ENCODE measurements at places on chromosomes 13 and 19. TPM values are rescaled to one million over a fixed set of nuclear protein-coding genes. Genes with fewer than 3 reads are reported as not detected.

The NLRP4 gene
- not detected for total RNA-seq

The VSIG10L gene
- 1.0 TPM for total RNA-seq

The NHLRC3 gene
- total RNA-seq = 23.4 TPM

The EBI3 gene
- 8.5 TPM for total RNA-seq

The ACTMAP gene
- 2.2 TPM for total RNA-seq

The SEMA6B gene
- total RNA-seq = 7.1 TPM

The PRR19 gene
- total RNA-seq = 1.7 TPM

The LILRB1 gene
- total RNA-seq = 20.2 TPM

The TICAM1 gene
- total RNA-seq = 12.0 TPM

The KIR3DL1 gene
- total RNA-seq = not detected

The TPRX1 gene
- total RNA-seq = not detected

The SULT2B1 gene
- 0.22 TPM for total RNA-seq

The LRRC63 gene
- not detected for total RNA-seq

The KLF5 gene
- 10.3 TPM for total RNA-seq

The CASP14 gene
- not detected for total RNA-seq

GRCh38 chr13:111480976-111481375, 160.5 kb downstream of the TEX29 start:
- DNase-seq = peak; percentile 28
- no peaks in the 10 kb centered on the region for H3K4me1 ChIP-seq
- no peak overlapping the region for H3K27ac ChIP-seq
- no peaks in the 10 kb centered on the region for H3K36me3 ChIP-seq

DNA sequence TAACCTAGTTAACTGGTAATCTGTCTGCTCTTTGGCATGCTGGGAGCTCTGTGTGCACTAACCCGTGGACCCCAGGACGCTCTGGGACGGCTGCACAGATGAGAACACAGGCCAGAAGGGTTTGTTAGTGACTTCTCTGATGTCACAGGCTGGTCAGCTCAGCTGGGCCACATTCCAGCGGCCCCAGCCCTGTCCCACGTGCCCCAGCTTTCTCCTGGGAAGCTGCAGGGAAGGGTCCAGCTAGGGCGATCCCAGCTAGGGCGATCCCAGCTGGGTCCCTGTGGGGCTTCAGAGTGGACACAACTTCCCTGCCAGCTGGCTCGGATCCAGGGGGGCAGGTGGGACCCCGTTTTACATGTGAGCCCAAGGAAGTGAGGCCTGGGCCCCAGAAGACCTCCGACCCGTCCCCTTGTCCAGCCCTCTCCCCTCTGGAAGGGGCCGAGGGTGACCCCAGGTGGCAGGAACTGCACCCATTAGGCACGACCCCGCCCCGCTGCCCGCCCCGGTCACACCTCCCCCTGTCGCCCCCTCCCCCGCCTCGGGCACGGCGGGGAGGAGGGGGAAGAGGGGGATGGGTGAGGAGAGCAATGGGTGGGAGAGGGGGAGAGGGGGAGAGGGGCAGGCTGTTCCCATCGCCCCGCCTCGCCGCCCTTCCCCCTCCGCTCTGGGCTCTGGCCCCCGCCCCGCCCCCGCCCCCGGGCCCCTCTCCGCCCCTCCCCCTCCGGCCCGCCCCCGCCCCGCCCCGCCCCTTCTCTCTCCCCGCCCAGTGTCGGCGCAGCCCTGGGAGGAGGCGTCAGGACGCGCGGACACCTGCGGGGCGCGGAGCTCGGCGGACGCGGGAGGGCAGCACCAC, 75.2 kb upstream of the MCF2L start:
- H3K4me1 ChIP-seq = peaks cover 15% of the 10 kb centered on the region
- peak overlapping the region; percentile 56 for H3K4me3 ChIP-seq

- no peak overlapping the region for H3K27ac ChIP-seq
- no peak for DNase-seq
- H3K4me3 ChIP-seq = no peak overlapping the region
- no peaks in the 10 kb centered on the region for H3K36me3 ChIP-seq
- no peaks in the 10 kb centered on the region for H3K27me3 ChIP-seq
- H3K4me1 ChIP-seq = no peaks in the 10 kb centered on the region
These were observed 11.6 kb downstream of the CLDN10 start for GRCh38 chr13:95564091-95564490.

DNA sequence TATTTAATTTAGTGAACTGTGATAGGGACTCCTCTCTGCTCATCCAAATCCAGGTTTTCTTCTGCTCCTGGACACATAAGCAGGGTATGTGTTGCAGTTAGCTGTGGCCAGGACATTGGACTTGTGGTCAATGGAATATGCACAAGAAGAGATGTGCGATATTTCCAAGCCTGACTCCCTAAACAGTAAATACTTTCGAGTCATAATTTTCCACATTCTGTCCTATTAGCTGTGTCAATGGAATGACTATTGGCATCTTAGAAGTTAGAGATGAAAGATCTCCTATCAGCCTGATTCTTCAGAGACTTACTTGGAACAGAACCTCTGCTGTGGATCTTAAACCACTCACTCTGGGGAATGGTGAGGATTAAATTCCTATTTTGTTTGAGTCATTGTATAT, 771.0 kb downstream of the EFNB2 start:
- no peaks in the 10 kb centered on the region for H3K4me1 ChIP-seq
- DNase-seq = no peak
- H3K4me3 ChIP-seq = no peak overlapping the region
- H3K27ac ChIP-seq = no peak overlapping the region
- no peaks in the 10 kb centered on the region for H3K36me3 ChIP-seq

GRCh38 chr19:1266129-1266915, 2.8 kb upstream of the CIRBP start:
- H3K36me3 ChIP-seq = peaks cover 8% of the 10 kb centered on the region
- H3K4me3 ChIP-seq = no peak overlapping the region
- DNase-seq = peak; percentile 87
- H3K4me1 ChIP-seq = peaks cover 68% of the 10 kb centered on the region
- H3K27ac ChIP-seq = peak overlapping the region; percentile 89

GRCh38 chr13:28463481-28463880, 31.4 kb downstream of the FLT1 start:
- no peak for DNase-seq
- H3K4me1 ChIP-seq = no peaks in the 10 kb centered on the region

DNA sequence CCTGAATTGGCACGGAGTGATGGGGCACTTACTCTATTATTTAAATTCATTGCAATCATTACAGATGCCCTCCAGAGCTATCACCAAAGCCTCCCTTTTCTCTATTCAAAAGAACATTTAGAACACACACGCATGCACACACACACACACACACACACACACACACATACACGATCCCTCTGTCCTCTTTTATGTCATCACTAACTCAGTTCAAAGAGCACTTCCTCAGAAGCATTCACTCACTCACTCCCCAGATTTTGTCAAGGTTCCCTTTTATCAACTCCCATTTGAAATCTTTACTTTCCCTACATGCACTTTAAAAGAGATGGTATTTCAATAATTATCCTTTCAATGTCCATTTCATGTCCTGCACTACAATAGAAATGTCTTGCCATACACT, 22.4 kb upstream of the IGFL4 start:
- H3K4me3 ChIP-seq = no peak overlapping the region
- DNase-seq = no peak
- H3K27ac ChIP-seq = no peak overlapping the region
- H3K36me3 ChIP-seq = no peaks in the 10 kb centered on the region
- peaks cover 4% of the 10 kb centered on the region for H3K27me3 ChIP-seq
- no peaks in the 10 kb centered on the region for H3K4me1 ChIP-seq

DNA sequence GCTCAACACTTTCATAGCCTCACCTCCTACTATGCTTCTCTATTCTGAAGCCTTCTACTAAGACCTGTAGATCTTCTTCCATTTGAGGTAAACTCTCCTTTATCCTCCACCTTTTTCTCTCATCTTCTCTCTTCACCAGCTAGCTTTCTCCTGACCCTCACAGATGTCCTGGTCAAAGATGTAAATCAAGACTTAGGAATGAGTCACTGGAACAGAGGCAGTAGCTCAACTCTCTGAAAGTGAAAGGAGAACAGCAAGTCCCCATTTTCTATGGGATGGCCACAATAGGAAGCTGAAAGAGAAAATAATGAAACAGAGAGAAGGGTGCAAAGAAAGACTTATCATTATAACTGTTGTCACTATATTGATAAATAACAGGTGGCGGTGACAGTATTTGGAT, 86.1 kb upstream of the DOCK9 start:
- DNase-seq = no peak
- no peaks in the 10 kb centered on the region for H3K27me3 ChIP-seq
- H3K27ac ChIP-seq = no peak overlapping the region
- H3K4me3 ChIP-seq = no peak overlapping the region

DNA sequence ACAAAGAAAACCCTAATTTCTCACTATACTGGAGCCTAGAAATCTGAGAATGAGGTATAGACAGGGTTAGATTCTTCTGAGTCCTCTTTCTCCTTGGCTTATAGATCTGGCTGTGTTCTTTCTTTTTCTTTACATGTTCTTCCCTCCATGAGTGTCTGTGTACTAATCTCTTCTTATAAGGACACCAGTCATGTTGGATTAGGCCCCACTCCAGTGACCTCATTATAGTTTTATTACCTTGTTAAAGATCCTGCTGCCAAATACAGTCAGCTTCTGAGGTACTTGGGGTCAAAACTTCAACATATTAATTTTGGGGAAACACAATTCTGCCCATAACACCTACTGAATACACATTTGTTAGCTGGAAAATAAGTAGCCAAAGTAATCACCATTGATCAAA, 302.6 kb downstream of the PCDH9 start:
- no peak overlapping the region for H3K27ac ChIP-seq
- no peak overlapping the region for H3K4me3 ChIP-seq
- DNase-seq = no peak

GRCh38 chr13:46543287-46543686, 9.7 kb upstream of the LRCH1 start:
- H3K27ac ChIP-seq = no peak overlapping the region
- H3K4me3 ChIP-seq = no peak overlapping the region
- no peaks in the 10 kb centered on the region for H3K27me3 ChIP-seq
- H3K36me3 ChIP-seq = no peaks in the 10 kb centered on the region
- no peaks in the 10 kb centered on the region for H3K4me1 ChIP-seq

DNA sequence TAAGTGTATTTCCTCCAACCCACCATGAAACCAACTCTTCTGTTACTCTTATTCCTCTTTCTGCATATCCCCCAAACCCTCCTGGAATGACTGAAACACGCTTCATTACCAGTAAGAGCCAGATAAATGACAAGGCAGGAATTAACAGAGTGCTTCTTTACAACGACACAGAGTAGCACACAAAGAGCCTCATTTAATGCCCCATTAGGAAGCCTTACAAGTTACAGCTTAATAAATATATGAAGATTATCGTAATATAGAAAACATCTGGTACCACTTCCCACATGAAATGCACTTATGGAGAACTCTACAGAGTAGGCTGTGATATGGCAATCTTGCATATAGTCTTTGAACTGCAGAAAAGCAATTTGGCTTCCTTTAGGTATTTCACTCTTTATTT, 116.8 kb downstream of the ENOX1 start:
- no peak overlapping the region for H3K4me3 ChIP-seq
- H3K27ac ChIP-seq = no peak overlapping the region
- no peaks in the 10 kb centered on the region for H3K27me3 ChIP-seq
- no peaks in the 10 kb centered on the region for H3K36me3 ChIP-seq

GRCh38 chr13:21576426-21576825, 27.5 kb downstream of the MICU2 start:
- no peaks in the 10 kb centered on the region for H3K4me1 ChIP-seq
- no peak overlapping the region for H3K4me3 ChIP-seq
- H3K27ac ChIP-seq = no peak overlapping the region
- no peak for DNase-seq

DNA sequence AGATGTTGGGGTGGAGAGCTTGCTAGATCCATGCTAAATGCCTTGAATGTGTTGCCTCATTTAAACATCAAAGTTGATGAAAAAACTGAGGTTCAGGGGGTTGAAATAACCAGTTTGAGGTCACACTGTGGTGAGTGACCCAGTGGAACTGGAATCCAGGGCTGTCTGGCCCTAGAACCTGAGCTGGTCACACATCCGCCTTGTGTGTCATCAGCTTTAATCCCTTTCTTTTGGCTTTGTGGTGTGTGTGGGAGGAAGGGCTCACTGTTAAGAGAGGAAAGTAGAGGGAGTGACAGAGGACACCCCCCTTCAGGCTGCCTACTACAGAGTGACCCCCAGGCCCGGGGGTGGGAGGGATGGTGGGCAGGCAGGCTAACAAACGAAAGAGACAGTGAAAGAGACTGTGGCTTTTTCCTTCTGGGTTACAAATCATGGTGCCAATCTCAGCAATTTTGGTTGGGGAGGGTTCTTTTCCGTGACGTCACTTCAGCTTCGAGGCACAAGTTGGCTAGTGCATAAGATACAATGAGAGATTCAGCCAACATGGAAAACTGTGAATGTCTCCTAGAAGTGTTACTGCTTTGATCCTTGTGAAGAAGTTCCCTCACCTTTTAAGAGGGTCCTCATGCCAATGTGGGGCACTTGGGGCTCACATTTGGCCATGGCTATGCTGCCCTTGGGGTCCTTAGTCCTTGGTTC, 164.9 kb downstream of the DLEU7 start:
- no peak overlapping the region for H3K4me3 ChIP-seq
- DNase-seq = no peak
- no peaks in the 10 kb centered on the region for H3K27me3 ChIP-seq

- H3K4me1 ChIP-seq = no peaks in the 10 kb centered on the region
- H3K4me3 ChIP-seq = no peak overlapping the region
These were observed 595.8 kb downstream of the PCDH9 start for GRCh38 chr13:66634384-66634783.

DNA sequence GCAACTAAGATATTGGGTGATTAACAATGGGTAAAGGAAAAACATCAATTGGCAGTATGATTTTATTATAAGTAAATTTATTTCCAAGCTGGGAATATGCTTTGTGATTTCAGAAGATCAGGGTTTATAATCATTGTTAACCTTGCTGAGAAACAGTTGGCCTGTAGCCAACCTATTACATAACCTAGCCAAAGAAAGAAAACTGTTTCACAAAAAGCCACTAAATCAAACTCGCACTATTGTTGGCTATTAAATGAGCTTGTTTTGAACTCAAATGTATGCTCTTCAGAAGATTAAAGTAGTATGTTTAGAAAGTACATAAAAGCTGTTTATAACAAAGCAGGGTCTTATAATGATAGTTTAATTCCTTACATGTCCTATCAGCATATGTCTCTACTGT, 151.7 kb downstream of the LHFPL6 start:
- H3K4me1 ChIP-seq = peaks cover 16% of the 10 kb centered on the region
- H3K27me3 ChIP-seq = no peaks in the 10 kb centered on the region
- no peak overlapping the region for H3K4me3 ChIP-seq
- DNase-seq = no peak
- no peak overlapping the region for H3K27ac ChIP-seq

Measured in adrenal gland (tissue), 19 donors.